ENCODE measurements at places on chromosomes 2 and 18.

DNA sequence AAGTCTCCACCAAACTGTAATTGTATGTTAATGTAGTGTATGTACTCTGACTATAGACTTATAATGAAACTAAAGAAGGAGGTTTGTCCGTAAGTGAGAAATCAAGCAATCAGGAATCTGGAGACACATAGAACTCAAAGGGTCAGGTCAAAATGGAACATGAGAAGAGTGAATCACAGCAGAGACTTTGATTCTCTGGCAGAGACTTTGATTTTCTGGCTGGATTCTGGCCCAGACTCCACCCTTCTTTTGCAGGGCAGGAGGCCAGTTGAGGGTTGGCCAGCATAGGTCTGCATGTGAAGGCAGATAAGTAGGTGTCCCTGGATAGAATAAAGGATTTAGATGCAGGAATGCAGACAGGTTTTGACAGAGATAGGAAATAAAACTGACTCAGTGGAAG, 11.0 kb upstream of the NCKAP5 start:
- peak; percentile 47 for DNase-seq

- DNase-seq, result no peak
Observed at GRCh38 chr2:218026244-218026643, 23.4 kb upstream of the TNS1 start.

DNA sequence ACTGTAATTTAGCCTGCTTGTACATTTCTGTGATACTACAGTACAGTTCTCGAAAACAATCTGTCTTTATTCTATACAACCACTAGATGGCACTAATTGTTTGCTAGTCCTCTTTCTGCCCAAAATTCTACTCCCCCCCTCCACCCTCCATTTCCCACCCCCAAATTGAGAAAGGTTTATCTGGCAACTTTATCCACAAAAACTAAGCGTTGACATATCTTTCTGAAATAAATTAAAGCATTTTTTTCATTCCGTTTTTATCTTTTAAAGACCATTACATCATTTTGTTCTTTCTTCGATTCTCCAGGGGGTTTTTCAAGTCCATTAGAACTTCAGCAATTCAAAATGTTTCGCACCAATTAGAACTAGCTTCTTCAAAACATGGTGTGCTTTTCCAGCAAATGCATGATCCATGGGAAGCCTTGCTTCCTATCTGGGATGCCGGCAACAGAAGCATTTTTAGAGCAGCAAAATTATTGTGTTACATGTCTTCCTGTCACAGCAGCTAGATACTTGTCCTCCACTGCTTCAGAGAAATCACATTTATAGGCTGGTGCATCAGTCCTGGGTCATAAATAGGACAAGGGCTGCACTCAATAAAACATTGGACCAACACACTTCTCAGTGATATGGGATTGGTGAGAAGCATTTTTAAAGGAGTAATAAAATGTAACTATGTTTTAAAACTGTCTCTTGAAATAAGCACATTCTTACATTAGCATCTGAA, 241.3 kb downstream of the PAX3 start:
- DNase-seq, result peak; percentile 39

- no peak for DNase-seq
Observed at GRCh38 chr2:110864731-110865130, 132.4 kb downstream of the ACOXL start.

GRCh38 chr2:220103596-220103995, 476.2 kb downstream of the SLC4A3 start:
- DNase-seq, result no peak

- DNase-seq, result no peak
Observed at GRCh38 chr2:26811261-26811660, 25.4 kb downstream of the CENPA start.

GRCh38 chr2:204900910-204901309, 355.6 kb downstream of the PARD3B start:
- no peak for DNase-seq

GRCh38 chr2:229003256-229003655, 267.8 kb downstream of the PID1 start:
- DNase-seq, result no peak

DNA sequence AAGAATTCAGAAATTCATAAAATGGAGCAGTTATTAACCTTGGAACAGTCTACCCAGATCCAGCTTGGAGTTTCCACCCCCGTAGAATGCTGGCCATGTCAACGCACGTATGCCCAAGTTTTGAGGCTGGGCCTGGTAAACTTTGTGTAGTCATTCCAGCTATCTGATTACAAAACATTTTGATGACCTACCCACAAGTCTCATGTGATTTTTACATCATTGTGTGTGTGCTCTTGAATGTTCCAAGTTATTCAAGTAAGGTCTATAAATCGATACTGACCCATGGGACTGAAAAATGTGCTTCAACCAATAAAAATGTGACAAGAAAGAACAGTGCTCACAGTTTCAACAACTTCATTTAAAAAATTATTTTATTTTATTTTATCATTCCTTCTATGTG, 32.5 kb upstream of the ICOS start:
- DNase-seq, result no peak

- DNase-seq, result no peak
Observed at GRCh38 chr2:38627391-38627790, 24.7 kb upstream of the HNRNPLL start.

DNA sequence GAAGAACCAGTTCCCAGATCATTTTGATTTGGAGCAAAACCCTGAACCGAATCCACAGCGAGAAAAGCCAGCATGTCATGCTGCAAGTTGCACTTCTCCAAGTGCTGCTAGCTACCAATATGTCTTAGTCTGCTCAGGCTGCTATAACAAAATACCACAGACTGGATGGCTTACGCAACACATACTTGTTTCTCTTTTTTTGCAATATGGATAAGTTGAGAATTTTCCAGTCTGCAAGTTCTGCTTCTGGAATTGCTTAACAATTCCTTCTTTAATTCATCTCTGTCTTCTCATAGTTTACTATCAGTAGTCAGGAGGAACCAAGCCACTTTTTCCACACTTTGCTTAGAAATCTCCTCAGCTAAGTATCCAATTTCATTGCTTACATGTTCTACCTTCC, 105.9 kb upstream of the RBBP8 start:
- no peak for DNase-seq

All from kidney capillary endothelial cell (primary cell).